GM12891 (cell line): ENCODE measurements at places on chromosomes 1 and 21.

- no peak for DNase-seq
Measured at GRCh38 chr1:208858738-208859137, 614.6 kb upstream of the PLXNA2 start.

DNA sequence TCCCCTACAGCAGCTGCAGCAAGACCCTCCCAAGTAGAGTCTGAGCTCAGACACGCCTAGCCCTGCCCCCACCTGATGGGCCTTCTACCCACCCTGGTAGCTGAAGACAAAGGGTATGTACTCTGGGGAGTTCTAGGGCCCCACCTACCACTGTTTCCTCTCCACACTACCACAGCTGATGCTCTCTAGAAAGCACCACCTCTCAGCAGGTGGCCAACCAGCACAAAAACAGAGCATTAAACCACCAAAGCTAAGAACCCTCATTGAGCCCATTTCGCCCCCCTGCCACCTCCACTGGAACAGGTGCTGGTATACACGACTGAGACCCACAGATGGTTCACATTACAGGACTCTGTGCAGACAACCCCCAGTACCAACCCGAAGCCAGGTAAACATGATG is 258.9 kb downstream of the SETD4 start:
- DNase-seq, result no peak

GRCh38 chr1:1307261-1307922 is 338 bp downstream of the ACAP3 start:
- no peak for DNase-seq

DNA sequence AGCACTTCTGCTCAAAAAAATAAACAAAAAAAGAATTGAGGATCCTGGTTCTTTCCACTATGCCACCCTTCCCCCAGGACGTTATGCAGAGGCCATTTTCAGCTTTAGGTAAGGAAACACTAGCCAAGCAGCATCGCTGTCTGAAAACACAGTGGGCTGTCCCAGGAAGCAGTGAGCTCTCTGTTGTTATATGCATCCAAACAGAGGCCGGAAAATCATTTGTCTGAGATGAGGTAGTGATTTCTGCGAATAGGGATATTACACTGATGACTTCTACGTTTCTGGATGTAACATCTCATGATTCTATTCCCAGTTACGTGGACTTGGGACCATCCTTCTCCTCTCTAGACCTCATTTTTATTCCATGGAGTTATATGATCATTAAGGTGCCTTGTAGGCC is 137.2 kb downstream of the OMA1 start:
- no peak for DNase-seq

GRCh38 chr21:45607021-45607908 is 36.3 kb upstream of the PCBP3 start:
- DNase-seq, result no peak

- DNase-seq, result no peak
Measured at GRCh38 chr1:38006008-38006828, 904 bp upstream of the FHL3 start.

GRCh38 chr1:28577052-28577678 is 14.9 kb upstream of the RAB42 start:
- no peak for DNase-seq

- DNase-seq, result no peak
Measured at GRCh38 chr1:24341260-24341659, 22.1 kb downstream of the GRHL3 start.

- DNase-seq, result no peak
Measured at GRCh38 chr21:42040411-42041180, 30.4 kb upstream of the ZBTB21 start.

- DNase-seq, result no peak
Measured at GRCh38 chr21:27372381-27372780, 405.5 kb upstream of the ADAMTS5 start.

DNA sequence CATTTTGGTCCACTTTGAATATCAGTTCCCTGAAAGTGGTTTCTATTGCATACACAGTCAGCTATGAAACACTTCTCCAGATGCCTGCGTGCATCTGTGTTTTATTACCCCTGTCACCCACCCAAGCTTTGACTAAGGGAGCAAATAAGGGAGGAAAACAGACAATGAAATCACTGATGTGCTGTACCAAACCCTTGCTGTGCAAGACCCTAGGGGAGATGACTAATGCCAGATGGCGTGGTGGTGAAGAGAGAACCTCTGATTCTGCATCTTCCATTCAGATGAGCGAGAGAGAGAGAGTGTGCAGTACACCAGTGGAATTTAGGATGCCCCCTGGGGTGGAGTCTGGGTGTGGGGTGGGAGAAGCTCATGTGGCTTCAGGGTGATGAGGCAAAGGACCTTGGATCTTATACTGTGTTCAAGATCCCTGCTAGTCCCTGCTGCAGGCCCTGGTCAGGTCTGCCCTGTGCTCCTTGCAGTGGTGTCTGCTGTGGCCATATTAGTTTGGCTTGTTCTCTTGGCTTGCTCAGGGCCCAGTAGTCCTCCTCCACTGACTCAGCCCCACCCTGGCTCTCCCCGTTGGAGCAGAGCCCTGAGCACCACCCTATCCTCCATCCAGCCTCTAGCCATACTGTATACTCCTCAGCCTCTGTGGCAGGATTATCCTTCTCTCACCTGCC is 18.5 kb downstream of the CLCA1 start:
- no peak for DNase-seq

DNA sequence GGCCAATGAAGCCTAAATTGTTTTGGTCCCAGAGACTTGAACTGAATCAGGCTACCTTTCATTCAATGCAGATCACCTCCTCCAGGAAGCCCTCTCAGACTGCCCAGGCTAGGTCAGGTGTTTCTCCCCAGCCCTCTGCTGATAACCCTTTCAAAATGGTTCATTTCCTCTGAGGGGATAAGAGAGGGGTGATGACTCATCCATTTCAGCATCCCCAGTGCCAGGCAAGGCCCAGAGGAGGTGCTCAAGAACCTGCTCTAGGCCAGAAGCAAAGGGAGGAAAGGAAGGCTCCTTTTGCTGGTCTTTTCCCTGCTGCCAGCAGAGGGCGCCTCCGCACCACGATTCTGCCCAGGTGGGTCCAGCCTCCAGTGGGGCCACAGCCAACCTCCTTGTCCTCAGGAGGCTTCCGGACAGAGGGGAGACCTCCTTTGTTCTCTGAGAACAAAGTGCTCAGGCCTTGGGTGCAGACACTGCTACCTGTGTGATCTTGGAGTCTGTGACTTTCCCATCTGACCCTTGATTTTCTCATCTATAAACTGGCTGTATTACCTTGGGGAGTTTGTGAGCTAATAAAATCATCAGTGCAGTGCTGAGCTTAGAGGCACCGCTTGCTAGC is 45.3 kb upstream of the ARHGEF10L start:
- peak; percentile 70 for DNase-seq

DNA sequence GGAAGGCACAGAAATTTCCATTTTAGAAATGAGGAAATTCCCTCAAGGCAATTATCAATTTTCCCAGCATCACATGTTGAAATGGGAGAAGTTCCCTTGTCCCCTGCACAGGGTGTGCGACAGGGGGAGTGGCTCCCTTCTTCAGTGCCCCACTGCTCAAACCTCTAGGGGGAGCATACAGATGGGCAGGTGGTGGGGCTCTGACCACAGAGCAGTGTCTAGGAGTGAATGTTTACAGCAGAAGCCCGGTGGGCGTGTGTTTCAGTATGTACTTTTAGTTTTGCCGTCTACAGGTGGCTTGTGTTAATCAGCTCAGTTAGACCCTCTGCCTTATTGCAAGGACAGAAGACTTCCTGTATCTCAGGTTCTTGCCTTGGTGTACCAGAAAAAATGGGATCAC is 493.7 kb upstream of the PLXNA2 start:
- DNase-seq, result no peak

- no peak for DNase-seq
Measured at GRCh38 chr1:229273507-229274232, 2.8 kb downstream of the RAB4A start.

GRCh38 chr1:197868751-197869489 is 33.5 kb upstream of the C1orf53 start:
- peak; percentile 15 for DNase-seq

DNA sequence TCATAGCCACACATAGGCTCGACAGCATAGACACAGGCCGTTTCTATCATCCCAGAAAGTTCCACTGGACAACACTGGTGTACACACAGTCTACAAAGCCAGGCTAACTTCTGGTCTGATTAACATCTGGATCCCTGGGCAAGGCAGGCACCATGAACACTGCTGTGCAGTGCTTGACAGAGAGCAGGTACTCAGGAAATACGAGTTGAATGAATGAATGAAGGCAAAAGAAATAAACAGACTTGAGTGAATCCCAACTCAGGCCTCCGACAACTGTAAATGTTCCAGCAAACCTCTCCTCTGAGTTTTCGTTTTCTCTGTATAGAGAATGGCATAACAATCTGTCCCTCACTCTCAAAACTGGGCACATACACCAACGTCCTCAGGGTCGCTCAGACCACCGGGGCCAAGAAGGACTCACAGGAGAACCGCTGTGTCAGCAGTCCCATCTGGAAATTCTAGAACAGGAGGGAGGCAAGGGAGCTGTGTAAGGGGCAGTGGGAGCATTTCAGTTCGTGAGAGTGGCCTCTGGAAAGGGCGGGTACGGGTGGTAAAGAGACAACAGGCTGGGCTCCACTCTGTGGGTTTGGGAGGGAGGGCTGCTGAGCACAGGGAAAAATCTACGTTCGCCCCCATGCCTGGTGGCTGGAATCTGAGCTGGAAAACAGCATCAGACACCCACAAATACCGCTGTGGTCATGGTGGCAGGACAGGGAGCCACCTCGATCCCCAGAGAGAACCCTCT is 15.1 kb upstream of the ECE1 start:
- no peak for DNase-seq

GRCh38 chr1:220680085-220680687 is 10.0 kb upstream of the C1orf115 start:
- DNase-seq, result peak; percentile 29

GRCh38 chr21:22019766-22020165 is 1021.6 kb downstream of the NCAM2 start:
- DNase-seq, result no peak

- no peak for DNase-seq
Measured at GRCh38 chr1:40936931-40937339, 42.6 kb upstream of the CTPS1 start.

GRCh38 chr1:74399249-74399648 is 113.2 kb downstream of the LRRC53 start:
- no peak for DNase-seq

GRCh38 chr1:157438613-157439012 is 113.7 kb downstream of the FCRL5 start:
- DNase-seq, result no peak

- DNase-seq, result no peak
Measured at GRCh38 chr1:63038586-63038985, 254.7 kb downstream of the ATG4C start.

- no peak for DNase-seq
Measured at GRCh38 chr1:27302612-27303011, 19.4 kb upstream of the TMEM222 start.

GRCh38 chr1:5750186-5751162 is 241.8 kb downstream of the NPHP4 start:
- no peak for DNase-seq

DNA sequence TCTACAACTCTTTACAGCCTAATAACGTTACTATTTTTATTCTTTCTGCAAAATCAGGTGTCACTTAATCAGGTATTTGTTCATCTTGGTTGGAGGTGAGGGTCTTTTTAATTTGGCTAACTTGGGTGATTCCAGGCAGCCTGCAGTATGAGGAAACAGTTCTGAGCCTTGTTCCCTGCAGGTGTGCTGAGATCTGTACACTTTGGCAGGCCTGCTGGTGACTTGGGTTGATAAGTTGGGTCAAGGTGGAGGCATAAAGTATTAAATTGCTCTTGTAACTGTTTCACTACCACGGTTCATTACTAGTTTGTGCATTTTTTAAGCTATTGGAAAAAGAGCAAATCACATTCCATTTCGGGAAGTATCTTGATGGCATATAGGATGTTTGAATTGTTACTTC is 10.0 kb downstream of the MAP3K21 start:
- DNase-seq, result no peak

DNA sequence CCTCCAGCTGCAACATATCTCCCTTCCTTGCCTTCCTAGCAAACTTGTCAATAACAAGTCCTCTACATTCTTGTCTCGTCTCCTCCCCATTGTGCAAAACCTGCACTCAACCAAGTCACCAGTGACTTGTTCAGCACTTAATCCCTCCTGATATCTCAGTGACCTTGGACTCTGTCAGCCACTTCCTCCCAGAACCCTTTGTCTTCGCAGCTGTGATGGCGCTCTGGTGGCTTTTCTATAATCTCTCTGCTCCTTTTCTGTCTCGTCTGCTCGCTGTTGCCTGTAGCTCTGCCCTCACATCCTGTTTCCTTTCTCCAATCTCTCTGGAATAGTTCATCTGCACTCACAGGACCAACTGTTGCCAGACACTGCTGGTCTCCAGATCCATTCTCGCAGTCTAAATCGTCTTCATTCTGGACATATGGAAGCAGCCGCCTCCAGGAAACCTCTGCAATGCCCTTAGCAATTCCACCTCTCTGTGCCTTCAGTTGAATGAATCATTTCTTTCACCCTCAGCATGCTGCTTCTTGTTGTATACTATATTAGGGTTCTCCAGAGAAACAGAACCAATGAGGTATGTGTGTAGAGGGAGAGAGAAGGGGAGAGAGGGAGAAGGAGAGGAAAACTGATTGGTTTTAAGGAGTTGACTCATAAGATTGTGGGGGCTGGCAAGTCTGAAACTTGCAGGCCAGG is 17.4 kb upstream of the IFNAR2 start:
- no peak for DNase-seq
